NCI-H69 (cell line): ENCODE measurements at places on chromosomes 16 and 17.

DNA sequence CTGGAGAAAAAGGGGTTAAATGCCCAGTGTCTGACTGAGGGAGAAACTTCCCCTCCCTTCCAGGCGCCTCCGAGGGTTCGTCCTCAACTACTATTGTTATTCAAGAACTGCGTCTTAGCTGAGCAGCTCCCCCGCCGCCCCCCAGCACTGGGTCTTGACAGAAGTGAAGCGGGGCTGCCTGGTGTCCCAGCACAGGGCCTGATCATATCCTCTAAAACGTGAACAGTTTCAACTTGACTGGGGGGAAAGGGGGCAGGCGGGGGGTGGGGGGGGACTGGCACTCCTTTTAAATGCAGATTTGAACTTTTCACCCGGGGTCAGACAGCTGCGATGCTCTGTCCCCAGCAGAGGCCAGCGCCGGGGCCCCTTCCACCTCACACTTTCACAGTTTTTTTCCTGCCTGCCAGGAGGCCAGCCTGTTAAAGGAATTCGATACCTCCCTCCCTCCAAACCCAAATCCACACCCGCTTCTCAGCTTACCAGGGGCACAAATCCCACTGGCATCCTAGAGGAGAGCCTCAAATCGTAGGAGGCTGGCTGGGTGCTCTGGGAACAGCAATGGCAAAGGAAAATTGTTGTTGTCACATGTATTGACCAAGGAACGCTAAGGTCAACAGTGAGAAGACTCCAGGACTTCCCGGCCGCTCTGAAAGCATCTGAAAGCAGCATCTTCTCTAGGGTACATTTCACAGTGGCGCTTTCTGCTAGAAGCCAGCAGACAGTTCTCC lies 14.5 kb downstream of the ZFHX3 start:
- peak; percentile 15 for DNase-seq

DNA sequence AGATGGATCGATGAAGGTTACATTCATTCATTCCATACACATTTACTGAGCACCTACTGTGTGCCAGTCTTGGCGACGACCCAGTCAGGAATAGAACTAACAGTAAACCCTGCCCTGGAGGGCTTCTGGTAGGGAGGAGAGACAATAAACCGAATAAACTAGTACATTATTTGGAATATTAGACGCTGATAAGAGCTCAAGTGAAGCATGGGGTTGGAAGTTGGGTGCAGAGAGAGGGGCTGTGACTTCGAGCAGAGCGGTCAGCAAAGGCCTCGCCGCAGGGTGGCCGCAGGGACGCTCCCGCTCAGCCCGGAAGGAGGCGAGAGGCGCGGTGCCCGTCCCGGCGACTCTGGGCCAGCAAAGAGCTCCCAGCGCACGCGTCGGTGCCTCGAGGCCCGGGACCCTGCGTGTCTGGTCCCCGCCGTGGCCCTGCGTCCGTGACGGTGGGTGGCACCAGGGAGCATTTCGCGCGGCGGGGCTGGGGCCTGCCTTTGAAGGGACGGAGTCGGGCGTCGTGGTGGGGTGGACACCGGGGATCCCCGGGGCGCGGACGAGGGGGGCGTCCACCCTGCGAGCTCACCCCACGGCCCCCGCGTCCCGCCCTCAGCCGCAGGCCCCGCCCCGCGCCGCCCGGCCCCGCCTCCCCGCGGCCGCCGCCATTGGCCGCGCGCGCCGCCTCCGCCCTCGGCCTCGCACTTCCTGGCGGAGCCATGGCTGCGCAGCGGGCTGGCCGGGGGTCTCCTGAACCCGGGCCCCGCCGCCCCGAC lies at the start of gene KLHL36:
Gene KLHL36 (plus strand): TSS at position 684 of the 767 bp plus-strand sequence. CDS start 2,357 bp downstream, outside the sequence.
- DNase-seq, result peak; percentile 68

- DNase-seq, result peak; percentile 87
Observed at GRCh38 chr17:63700528-63701455, 867 bp upstream of the LIMD2 start.

DNA sequence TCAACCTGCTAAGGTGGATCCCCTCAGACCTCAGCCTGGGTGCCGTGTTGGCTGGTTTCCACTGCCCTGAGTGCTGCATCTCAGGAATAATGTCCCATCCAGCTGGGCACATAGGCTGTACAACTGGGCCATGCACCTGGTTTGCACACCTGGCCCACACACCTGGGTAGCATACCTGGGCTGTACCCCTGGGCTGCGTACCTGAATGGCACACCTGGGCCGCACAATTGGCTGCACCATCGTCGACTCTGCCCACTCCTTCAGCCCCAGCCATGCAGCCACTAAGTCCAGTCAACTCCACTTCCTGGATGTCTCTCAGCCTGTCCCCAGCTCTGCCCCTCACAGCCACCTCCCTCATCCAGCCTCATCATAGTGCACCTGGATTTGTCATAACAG lies 7.9 kb downstream of the SLC5A10 start:
- DNase-seq, result no peak

GRCh38 chr16:12781777-12782176 lies 21.9 kb downstream of the CPPED1 start:
- DNase-seq, result no peak

DNA sequence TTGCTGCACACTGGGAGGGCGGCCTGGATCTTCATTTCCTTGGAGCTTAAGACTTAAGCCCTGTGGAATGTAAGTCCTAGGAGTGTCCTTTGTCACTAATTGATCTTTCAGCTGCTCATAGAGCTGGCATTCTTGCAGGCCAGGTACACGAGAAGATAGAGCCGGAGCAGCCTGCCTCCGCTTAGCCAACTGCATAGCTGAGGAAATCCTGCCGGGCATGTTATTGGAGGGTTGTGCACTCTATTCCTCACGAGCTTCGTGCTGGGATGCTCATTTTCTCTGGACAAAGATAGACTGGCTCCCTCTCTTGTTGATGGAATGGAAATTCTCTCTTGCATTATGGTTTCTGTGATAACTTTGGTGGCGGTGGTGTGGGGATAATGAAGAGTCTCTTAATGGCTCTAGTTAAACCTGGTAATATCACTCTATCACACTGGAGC lies 76.9 kb downstream of the RPA1 start:
- DNase-seq, result no peak

GRCh38 chr16:51231702-51232101 lies 80.6 kb upstream of the SALL1 start:
- DNase-seq, result no peak

GRCh38 chr17:56679115-56679776 lies 85.7 kb downstream of the NOG start:
- peak; percentile 52 for DNase-seq

DNA sequence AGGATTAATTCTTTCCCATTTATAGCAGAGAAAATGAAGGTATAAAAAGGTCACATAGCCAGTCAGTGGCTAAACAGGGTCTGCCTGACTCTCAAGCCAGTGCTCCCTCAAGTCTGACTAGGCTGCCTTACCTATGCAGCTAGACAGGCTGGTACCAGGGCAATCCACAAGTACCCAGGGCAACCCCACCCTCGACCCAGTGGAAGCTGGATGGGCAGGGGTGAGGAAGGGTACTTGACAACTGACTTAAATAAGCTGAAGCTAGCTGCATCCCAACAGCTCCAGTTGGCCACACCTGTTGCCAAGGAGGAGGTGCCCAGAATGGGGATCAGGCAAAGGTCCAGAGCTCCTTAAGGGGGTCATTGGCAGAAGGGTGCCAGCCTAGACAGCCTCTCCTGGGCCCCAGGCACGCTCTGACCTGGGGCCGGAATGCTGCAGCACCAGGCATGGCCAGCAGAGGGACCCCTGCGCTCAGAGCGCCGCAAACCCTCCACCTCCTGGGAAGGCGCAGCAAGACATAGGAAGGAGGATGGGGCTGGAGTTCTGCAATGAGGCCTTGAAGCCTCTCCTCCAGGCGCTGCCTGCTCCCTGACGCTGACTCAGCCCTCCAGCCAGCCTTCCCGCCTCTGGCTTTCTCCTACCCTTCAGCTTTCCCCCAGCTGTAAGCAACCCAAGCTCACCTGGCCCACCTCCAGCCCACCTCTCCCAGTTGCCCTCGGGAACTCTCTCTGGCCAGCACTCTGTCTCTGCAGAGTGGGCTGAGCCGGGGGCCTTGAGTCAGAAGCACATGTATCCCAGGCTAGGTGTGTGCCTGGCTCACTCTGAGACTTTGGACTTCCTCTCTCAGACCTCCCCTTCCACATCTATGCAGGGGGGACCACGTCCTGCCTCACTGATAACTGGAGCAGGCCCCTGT lies 28.8 kb downstream of the MPP2 start:
- peak; percentile 78 for DNase-seq

- peak; percentile 54 for DNase-seq
Observed at GRCh38 chr17:76658242-76658662, 14.7 kb upstream of the ST6GALNAC1 start.

- DNase-seq, result peak; percentile 41
Observed at GRCh38 chr17:76171706-76172105, 30.7 kb upstream of the FOXJ1 start.

DNA sequence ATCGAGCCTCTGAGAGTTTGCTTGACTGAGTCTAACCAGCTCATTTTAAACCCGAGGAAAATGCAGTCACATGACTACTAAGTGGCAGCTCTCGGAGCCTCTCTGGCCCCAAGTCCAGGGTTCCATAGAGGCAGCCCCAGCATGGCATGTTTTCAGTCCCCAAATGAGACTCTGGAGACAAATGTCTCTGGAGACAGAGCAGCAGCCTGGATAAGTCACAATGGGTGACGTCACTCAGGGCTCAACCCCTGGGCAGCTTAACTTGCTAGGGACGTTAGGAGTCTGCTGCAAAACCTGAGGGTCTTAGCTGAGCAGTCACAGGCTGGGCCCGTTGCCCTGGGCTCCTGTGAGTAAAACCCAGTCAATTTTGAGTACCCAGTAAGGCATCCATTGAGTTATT lies 6.9 kb upstream of the STH start:
- no peak for DNase-seq

GRCh38 chr16:5979905-5980550 lies 882.4 kb upstream of the EEF2KMT start:
- DNase-seq, result no peak

- peak; percentile 52 for DNase-seq
Observed at GRCh38 chr16:19748389-19749168, 30.5 kb downstream of the IQCK start.

GRCh38 chr17:60525328-60525684 lies 736 bp downstream of the APPBP2 start:
- DNase-seq, result no peak

GRCh38 chr16:644556-644955 lies 2.9 kb downstream of the MCRIP2 start:
- no peak for DNase-seq

DNA sequence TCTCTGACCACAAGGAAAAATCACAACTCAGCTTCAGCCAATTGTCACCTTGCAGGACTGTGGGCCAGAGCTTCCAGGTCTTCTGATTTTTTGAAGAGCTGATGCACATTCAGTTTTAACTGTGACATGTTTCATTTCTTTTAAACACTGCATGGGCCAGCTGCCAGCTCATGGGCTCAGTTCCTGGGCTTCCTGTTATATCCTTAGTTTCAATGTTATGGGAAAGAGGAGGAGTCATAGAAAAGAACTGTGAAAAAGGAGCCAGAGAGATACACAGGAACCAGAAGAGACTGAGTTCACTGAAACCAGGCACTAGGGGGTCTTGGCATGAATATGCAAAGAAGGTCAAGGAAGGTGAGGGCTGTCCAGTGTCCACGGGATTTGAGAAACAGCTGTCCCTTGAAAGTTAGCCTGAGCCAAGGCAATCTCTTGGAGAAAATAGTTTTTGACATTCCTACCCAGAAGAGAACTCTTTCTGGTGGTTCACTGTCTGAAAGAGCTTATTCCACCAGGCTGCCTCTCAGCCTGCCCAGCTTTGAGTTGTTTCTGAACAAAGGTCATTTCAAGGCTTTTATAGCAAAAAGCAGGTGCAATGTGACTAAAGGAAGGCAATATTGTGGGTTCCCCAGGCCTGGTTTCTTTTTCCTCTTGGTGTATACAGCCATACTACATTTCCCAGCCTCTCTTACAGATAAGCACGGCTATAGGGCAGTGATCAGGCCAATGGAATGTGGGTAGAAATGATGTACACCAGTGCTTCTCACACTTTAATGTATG lies 10.5 kb downstream of the PDILT start:
- DNase-seq, result no peak

GRCh38 chr16:8358937-8359336 lies 231.4 kb downstream of the TMEM114 start:
- DNase-seq, result no peak

DNA sequence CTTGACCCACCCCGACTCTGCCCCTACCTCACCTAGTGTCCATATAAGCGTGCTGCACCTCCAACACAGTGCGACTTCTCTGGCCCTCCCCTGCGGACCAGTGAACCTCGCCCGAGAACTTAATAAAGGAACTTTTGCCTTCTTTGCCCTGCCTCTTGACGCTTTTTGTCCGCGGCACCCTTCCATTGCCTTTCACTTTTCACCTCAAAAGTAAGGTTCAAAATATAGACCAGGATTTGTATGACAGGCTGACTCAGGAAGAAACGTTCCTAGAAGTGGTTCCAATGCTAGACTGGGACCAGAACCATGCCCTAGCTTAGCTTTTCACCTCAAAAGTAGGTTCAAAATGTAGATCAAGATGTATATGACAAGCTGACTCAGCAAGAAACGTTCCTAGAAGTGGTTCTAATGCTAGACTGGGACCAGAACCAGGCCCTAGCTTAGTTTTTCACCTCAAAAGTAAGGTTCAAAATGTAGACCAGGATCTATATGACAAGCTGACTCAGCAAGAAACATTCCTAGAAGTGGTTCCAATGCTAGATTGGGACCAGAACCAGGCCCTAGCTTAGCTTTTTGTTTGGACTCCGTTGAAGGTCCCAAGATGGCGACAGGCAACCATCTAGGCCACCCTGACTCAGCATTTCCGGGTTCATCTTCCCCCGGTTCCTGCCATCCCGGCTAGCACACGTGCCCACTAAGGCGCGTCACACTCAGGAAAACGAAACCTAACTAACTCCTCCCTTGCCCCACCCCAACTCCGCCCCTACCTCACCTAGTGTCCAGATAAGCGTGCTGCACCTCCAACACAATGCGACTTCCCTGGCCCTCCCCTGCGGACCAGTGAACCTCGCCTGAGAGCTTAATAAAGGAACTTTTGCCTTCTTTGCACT lies 51.0 kb upstream of the TMEM97 start:
- DNase-seq, result no peak

DNA sequence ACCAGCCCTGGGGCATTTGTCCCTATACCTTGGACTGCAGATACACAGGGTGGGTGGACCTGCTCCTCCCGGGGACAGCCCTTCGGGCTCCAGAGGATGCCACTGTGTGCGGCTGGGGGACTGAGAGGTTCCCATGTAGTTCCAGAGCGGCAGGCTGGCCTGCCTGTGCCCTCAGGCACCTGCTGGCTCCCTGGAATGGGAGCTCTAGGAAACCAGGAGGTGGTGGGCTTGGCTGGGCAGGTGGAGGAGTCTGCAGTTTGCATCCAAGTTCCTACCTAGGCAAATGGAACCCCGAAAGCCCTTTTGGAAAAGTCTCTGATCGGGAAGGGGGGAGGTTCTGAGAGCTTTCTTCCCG lies 982 bp downstream of the DBNDD1 start:
- peak; percentile 46 for DNase-seq

GRCh38 chr17:75078284-75079022 lies 9.3 kb upstream of the SLC16A5 start:
- no peak for DNase-seq
